ENCODE measurements at places on chromosomes 5 and 9. TPM values are rescaled to one million over a fixed set of nuclear protein-coding genes. Genes with fewer than 3 reads are reported as not detected.

PTPN3 gene
- 27.0 TPM for total RNA-seq

SLC23A1 gene
- not detected for total RNA-seq

DNA sequence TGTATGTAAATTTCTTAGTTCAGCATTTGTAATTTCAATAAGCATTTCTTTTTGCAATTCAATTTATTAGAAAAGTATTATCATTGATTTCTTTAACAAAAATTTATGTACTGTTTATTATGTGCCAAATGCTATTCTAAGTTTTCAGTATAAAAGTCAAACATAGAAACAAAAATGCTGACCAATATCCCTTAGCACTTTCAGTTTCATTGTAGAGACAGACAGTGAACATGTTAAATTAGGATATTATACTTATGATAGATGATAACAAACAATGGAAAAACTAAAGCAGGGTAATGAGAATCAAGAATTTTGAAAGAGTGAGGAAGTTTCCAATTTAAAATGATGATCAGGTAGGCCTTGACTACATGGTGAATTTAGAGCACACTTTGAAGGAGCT, 1106.0 kb downstream of the TAF11L14 start:
- no peak for DNase-seq
- H3K27ac ChIP-seq = no peak overlapping the region
- no peak overlapping the region for H3K4me3 ChIP-seq
- H3K27me3 ChIP-seq = no peaks in the 10 kb centered on the region
- no peaks in the 10 kb centered on the region for H3K36me3 ChIP-seq

- no peaks in the 10 kb centered on the region for H3K27me3 ChIP-seq
- no peaks in the 10 kb centered on the region for H3K36me3 ChIP-seq
- H3K4me3 ChIP-seq = no peak overlapping the region
- H3K4me1 ChIP-seq = no peaks in the 10 kb centered on the region
These were observed 133.8 kb upstream of the MEF2C start for GRCh38 chr5:89016741-89017303.
